ENCODE measurements at places on chromosomes 2 and 18. TPM values are rescaled to one million over a fixed set of nuclear protein-coding genes. Genes with fewer than 3 reads are reported as not detected.

The RBM44 gene
- total RNA-seq, result not detected

The TCF23 gene
- total RNA-seq, result not detected

The CYP1B1 gene
- 21.1 TPM for total RNA-seq

The COL4A3 gene
- total RNA-seq, result 0.20 TPM

The MAPK4 gene
- not detected for total RNA-seq
